ENCODE measurements at places on chromosomes 5 and 9.

DNA sequence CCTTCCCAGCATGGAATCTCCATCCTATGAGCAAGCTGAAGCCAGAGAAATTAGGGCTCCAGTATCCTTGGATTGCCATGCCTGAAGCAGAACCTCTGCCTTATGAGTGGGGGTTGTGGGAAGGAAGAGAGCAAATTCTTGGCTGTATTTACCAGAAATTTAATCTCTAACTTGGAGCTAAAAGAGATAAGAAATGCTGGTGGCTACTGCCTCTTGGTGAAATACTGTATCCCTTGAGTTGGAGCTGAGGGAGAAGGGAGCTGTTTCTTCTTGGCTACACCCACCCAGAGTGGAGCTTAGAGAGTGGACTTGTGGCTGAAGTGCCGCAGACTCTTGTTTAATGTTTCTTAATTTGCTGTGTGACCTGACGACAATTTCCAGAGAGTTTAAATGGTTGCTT, 447.3 kb downstream of the ARHGEF28 start:
- H3K36me3 ChIP-seq = no peaks in the 10 kb centered on the region
- no peaks in the 10 kb centered on the region for H3K27me3 ChIP-seq
- H3K27ac ChIP-seq = no peak overlapping the region
- H3K4me3 ChIP-seq = no peak overlapping the region
- DNase-seq = no peak

- no peaks in the 10 kb centered on the region for H3K27me3 ChIP-seq
- no peaks in the 10 kb centered on the region for H3K36me3 ChIP-seq
- H3K27ac ChIP-seq = no peak overlapping the region
- DNase-seq = no peak
Observed at GRCh38 chr9:33893861-33894260, 76.9 kb downstream of the UBE2R2 start.

DNA sequence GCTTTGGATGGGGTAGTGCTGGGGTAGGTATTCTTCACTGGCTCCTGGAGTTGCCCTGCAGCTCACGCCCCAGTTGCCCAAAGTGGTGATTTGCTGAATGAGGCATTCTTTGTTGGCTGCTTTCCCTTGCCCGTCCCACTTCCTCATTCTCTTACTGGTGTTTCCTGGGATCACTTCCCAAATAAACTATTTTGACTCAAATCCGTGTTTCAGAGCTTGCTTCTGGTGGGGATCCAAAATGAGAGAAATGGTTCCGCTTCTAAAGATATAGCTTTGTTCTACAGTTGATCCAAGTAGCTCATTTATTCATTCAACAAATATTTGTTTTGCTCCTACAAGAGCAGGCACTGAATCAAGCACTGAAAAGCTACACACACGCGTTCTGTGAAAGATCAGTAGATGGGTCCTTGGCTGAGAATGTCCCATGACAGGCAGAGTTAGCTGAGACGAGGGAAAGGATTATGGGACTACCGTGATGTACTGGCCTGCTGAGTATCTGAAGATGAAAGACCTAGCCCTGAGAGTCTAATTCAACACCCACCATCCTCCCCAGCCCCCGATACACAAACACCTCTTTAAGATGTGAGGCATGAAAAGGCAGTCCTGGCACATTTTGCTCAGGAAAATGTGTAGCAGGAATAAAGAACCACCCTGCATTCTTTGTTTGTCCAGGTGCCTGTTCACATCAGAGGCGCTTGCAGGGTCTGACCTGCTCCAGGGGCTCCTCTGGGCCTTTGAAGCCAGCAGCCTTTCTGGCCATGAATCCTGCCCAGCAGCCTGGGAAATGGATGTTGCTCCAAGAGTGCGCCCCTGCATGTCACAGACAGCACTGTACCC, 143.1 kb upstream of the RANBP3L start:
- no peak overlapping the region for H3K27ac ChIP-seq
- no peaks in the 10 kb centered on the region for H3K27me3 ChIP-seq
- H3K4me1 ChIP-seq = no peaks in the 10 kb centered on the region

DNA sequence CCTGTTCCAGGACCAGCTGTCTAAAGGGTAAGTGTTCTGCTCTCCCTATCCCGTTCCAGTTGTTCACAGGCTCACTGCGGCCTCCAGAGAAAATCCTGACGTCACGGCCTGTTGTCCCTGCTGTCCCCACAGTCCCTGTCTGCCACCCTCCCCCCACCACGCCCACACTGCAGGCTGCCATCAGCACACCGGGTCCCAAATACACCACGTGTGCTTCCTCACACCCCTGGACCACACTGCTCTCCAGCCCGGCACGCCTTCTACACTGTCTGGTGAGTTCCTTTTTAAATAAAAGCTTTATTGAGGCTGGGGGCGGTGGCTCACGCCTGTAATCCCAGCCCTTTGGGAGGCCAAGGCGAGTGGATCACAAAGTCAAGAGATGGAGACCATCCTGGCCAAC, 88.3 kb upstream of the RUFY1 start:
- no peak for DNase-seq
- H3K27me3 ChIP-seq = no peaks in the 10 kb centered on the region
- no peaks in the 10 kb centered on the region for H3K36me3 ChIP-seq

GRCh38 chr9:114855488-114855887, 49.6 kb upstream of the TNFSF15 start:
- no peak overlapping the region for H3K4me3 ChIP-seq
- no peak overlapping the region for H3K27ac ChIP-seq
- no peaks in the 10 kb centered on the region for H3K36me3 ChIP-seq
- H3K27me3 ChIP-seq = no peaks in the 10 kb centered on the region

GRCh38 chr5:7825630-7826029, 25.3 kb downstream of the CFAP90 start:
- no peaks in the 10 kb centered on the region for H3K27me3 ChIP-seq
- DNase-seq = no peak
- no peaks in the 10 kb centered on the region for H3K36me3 ChIP-seq
- H3K4me3 ChIP-seq = no peak overlapping the region

- no peaks in the 10 kb centered on the region for H3K27me3 ChIP-seq
- DNase-seq = no peak
- H3K4me3 ChIP-seq = no peak overlapping the region
Observed at GRCh38 chr9:69463497-69464068, 138.6 kb downstream of the ENTREP1 start.

- no peak overlapping the region for H3K27ac ChIP-seq
- no peak overlapping the region for H3K4me3 ChIP-seq
- H3K4me1 ChIP-seq = no peaks in the 10 kb centered on the region
- no peaks in the 10 kb centered on the region for H3K36me3 ChIP-seq
- H3K27me3 ChIP-seq = no peaks in the 10 kb centered on the region
Observed at GRCh38 chr5:137921931-137922330, 32.7 kb downstream of the PKD2L2 start.

DNA sequence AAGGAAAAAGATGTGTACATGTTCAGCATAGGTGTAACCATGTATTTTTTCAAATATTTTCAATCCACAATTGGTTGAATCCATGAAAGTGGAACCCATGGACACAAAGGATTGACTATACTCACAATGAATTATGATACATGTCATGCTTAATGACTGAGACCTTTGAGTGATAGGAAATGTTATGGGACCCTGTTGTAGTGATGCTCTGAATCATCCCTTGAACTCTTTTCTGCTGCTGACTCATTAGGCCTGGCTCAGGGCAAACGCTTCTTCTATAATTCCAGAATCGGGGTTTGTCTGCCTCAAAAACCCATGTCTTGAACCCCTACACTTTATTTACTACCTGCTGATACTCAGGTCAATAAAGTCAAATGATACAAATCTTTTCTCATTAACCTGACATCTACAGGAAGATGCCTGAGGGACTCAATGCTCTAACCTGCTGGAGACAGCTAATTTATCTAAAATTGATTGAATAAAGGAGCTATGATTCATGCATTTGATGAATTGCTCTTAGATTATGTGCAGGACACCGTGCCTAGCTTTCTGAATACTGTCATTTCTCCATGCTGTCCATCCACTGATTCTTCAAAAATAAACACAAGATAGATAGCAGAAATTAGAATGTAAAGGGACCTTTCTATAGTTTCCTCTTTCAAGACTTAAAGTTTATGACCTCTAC, 260.1 kb downstream of the PRELID2 start:
- H3K27me3 ChIP-seq = no peaks in the 10 kb centered on the region
- H3K36me3 ChIP-seq = no peaks in the 10 kb centered on the region
- no peaks in the 10 kb centered on the region for H3K4me1 ChIP-seq
- H3K4me3 ChIP-seq = no peak overlapping the region
- DNase-seq = no peak
- H3K27ac ChIP-seq = no peak overlapping the region

GRCh38 chr5:180160215-180160614, 48.8 kb downstream of the RASGEF1C start:
- no peaks in the 10 kb centered on the region for H3K27me3 ChIP-seq
- H3K4me3 ChIP-seq = no peak overlapping the region
- H3K36me3 ChIP-seq = no peaks in the 10 kb centered on the region
- no peaks in the 10 kb centered on the region for H3K4me1 ChIP-seq
- no peak overlapping the region for H3K27ac ChIP-seq

Data from CD4-positive, alpha-beta memory T cell (primary cell).